ENCODE measurements at places on chromosomes 16 and 17.

DNA sequence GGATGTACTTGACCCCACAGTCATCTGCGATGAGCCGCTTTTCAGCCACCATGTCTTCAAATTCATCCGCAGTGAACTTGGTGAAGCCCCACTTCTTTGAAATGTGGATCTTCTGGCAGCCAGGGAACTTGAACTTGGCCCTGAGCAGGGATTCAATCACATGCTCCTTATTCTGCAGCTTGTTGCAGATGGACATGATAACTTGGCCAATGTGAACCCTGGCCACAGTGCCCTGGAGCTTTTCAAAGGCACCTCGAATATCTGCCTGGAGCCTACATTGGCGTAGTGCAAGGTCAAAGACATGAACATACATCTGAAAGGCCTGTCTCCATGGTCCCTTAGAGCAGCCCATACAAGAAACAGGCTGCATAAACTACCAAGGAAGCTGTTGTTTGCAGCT lies 1.8 kb upstream of the TENT4B start:
- DNase-seq = no peak

- DNase-seq = no peak
Measured at GRCh38 chr17:63420868-63421680, 25.0 kb downstream of the CYB561 start.

- DNase-seq = no peak
Measured at GRCh38 chr17:47955497-47956461, 1.9 kb downstream of the PRR15L start.

DNA sequence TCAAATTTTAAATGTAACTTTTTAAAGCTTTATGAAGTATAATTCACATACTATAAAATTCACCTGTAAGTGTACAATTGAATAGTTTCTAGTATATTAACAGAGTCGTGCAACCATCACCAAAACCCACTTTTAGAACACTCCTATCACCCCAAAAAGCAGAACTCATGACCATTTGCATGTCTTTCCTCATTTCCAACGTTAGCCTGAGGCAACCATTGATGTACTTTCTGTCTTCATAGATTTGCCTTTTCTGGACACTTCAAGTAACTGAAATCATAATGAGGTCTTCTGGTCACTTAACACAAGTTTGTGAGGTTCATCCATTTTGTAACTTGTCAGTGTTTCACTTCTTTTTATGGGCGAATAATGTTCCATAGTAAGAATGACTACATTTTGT lies 33.2 kb downstream of the METTL16 start:
- no peak for DNase-seq

GRCh38 chr17:3911271-3912053 lies 4.8 kb downstream of the P2RX1 start:
- no peak for DNase-seq

DNA sequence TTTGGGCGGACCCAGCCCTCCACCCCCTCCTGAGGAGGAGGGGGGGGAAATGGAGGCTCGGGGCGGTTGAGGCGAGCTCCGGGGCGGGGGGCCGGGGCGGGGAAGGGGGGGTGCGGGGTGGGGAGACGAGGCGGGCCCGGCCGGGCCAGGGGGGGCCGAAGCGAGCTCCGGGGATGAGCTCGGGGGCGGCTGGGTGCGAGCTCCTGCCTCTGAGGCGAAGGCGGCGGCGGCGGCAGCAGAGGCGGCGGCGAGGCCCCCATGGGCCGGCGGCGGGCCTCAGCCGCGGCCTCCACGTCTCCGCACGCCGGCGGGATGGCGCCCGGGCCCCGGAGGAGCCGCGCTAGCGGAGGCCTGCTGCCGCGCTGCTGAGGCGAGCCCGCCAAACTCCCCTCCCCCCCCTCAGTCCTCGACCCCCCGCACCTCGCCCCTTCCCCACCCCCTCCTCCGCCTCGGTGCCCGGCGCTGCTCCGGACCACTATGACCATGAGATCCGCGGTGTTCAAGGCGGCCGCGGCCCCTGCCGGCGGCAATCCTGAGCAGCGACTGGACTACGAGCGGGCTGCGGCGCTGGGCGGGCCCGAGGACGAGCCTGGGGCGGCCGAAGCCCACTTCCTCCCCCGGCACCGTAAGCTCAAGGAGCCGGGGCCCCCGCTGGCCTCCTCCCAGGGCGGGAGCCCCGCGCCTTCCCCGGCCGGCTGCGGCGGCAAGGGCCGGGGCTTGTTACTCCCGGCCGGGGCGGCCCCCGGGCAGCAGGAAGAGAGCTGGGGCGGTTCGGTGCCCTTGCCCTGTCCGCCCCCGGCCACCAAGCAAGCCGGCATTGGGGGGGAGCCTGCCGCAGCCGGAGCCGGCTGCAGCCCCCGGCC lies 596 bp downstream of the MSL1 start:
- no peak for DNase-seq

DNA sequence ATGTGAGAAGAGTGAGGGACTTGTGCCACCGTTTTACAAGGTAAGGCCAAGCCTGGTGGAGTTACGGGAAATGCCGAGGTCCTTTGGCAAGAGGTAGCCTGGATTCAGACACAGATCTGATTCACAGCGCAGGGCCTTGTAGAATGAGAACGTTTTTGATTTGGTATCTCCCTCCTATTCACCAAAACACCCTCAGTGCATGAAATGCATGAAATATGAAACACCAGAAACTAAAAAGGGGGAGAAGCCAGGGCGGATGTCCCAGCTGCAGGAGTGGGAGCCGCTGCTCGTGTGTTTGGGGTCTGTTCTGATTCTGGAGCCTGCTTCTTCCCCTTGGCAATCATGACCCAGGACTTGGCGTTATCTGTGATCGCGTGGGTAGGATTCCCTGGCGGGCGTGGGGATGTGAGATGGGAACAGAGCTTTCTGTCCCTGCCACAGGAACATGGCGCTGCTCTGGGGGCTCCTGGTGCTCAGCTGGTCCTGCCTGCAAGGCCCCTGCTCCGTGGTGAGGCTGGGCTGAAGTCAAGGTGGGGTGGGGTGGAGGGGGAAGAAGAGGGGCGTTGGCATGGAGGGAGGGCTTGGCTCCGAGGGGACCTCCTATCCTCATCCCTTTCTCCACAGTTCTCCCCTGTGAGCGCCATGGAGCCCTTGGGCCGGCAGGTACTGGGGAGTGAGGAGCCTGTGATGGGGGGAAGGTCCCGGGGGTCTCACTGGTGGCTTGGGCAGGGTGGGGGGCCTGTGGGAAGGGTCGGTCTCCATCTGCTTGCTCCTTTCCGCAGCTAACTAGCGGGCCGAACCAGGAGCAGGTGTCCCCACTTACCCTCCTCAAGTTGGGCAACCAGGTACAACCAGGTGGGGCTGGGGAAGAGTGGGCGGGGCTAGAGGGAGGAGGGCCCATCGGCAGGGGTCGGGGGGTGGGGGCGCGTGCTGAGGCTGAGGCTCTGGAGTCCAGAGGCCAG lies 2.2 kb downstream of the SERPINF2 start:
- DNase-seq = no peak

DNA sequence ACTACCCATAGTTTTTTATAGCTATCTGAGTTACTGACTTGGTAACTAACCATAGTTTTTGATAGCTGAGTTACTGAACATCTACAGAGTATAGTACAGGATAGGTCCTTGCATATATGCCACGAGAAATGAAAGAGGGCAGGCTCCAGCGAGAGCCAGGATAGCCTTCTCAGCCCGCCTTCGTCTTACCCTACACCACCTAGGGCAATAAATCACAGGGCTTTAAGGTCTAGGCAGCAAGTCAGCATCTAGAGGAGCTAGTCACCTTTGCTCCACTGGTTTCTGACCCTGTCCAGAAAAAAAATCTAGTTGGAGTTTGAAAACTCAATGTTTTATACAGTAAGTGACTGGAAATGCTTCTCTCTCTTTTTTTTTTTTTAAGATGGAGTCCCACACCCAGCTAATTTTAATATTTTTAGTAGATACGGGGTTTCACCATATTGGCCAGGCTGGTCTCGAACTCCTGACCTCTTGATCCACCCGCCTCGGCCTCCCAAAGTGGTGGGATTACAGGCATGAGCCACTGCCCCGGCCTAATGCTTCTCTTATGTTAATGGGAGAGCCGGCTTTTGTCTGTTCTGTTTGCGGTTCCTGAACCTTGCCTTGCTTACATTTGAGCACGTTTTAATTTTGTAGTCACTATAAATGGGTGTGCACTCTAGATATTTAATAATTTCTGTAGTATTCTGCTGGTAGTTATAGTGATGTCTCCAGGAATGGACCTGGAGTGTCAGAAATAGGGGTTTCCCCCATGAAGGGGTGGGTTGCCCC lies 2.8 kb downstream of the BFAR start:
- DNase-seq = no peak

DNA sequence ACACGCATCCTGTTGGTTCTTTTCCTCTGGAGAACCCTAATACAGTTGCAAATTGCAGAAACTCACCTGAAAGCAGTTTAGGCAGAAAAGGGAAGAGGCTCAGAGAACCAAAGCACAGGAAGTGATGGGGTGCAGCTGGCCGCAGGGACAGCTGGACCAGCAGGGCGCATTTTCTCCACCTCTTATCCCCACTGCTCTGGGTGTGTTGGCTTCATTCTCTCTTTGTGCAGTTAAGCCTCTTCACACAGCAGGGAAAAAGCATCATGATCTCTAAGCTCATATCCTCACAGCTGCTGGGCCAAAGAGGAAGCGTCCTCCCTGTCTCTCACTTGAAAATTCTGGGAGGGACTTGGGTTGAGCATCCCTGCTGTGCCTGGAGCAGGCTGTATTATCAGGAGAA lies 20.0 kb upstream of the LRRC75A start:
- no peak for DNase-seq

DNA sequence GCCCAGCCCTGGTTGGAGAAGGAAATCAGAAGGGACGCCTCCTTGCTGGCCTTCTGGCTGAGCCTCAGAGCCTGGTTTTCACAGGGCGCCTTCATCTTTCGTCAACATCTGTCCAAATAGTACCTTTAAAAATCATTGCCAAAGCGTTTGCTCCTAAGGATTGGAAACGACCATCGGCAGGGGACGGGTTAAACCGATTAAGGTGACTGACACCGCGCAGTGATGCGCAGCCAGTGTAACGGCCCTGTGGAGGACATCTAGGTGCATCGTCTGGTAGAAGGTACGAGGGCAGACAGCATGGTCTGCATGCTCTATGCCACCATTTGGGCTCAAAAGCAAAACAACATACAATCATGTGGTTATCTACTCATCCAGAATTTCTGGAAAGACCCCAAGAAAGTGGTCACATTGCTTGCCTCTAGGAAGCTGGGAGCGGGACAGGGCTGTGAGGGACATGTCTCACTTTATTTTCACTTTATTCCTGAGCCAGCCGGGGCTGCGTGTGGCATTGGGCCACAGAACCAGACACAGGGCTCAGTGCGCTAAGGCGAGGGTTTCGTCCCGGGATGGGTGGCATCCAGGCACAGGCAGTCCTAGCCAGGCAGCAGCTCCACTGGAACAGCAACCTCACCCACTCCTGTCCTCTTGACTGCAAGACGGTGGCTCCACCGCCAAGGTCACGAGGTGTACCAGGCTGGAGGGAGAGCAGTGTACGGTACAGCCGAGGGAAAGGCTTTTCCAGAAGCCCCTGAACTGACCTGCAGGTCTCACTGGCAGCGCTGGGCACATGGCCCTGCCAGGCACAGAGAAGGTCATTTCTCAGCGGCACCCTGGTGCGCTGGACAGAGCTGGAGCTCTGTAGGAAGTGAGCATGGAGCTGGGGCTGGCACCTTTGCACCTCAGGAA lies 40.9 kb upstream of the JPH3 start:
- DNase-seq = no peak

All from ascending aorta (tissue), 2 donors.